ENCODE measurements at places on chromosomes 1 and 21.

- no peak for DNase-seq
Measured at GRCh38 chr1:152347116-152347728, 12.6 kb downstream of the FLG2 start.

DNA sequence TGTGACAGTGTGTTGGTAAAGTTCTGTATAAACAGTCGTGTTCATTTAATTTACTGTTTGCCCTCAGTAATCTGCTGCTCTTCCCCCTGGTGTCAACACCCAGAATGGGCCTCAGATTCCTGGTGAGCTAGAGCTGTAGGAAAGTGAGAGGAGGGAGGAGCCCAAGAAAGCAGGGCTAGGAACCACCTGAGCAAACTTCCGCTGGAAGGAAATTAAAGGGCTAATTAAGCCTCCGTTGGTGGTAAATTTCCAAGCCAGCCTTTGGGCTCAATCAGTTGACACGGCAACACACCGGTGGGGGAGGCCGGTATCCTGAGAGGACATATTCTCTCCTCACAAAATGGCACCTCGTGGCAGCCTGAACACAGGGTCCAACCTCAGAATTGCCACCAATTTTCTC, 32.9 kb downstream of the RAB3B start:
- no peak for DNase-seq

GRCh38 chr1:24450857-24451397, 35.3 kb downstream of the NIPAL3 start:
- no peak for DNase-seq

GRCh38 chr1:152525080-152525641, 10.9 kb downstream of the CRCT1 start:
- no peak for DNase-seq

GRCh38 chr1:213399695-213400094, 348.7 kb downstream of the RPS6KC1 start:
- DNase-seq = no peak

GRCh38 chr1:201756406-201756805, 72.6 kb upstream of the IPO9 start:
- DNase-seq = no peak

DNA sequence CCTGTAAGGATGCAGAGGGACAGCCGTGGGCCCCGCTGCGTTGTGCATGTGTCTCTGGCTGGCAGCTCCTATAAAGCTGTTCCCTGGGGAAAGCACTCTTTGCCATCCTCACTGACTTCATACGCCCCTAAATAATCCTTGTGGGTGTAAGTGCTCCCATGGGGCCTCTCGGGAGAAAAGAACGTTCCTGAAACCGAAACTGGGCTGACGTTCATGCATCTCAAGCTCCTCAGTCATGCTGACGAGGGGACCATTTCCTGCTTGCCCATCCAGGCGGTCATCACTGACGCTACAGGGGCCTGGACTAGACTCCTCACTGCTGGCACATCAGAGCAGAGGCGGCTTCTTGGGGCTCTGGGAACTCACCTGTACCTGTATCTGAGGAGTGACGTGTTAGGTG, 73.1 kb upstream of the USP24 start:
- peak; percentile 34 for DNase-seq

- no peak for DNase-seq
Measured at GRCh38 chr1:24380508-24380907, 33.1 kb downstream of the STPG1 start.

- peak; percentile 29 for DNase-seq
Measured at GRCh38 chr1:226100436-226101391, 38.2 kb downstream of the H3-3A start.

- DNase-seq = no peak
Measured at GRCh38 chr1:30798389-30799232, 41.0 kb upstream of the LAPTM5 start.

- DNase-seq = no peak
Measured at GRCh38 chr21:14959343-14959742, 105.5 kb downstream of the NRIP1 start.

- DNase-seq = peak; percentile 51
Measured at GRCh38 chr1:9728451-9729295, 77.1 kb downstream of the PIK3CD start.

- no peak for DNase-seq
Measured at GRCh38 chr1:91406773-91407389, 2.2 kb upstream of the HFM1 start.

DNA sequence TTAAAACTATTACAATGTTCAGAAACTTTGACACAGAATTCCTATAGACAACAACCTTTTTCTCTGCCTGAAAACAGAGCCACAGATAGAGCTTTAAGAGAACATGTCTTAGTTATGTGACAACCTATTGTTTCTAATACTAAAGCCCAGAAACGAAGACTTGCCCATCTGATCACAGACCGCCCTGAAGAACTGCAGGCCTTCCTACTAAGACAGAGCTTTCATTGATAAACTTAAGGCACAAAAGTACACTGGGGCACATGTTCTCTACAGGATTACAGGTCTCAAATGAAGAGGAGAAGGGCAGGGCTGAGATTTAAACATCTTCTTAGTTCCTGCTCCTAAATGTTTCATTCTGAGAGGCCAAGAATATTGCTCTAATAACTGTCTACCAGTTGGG, 452.7 kb downstream of the KCNT2 start:
- DNase-seq = no peak

- DNase-seq = peak; percentile 64
Measured at GRCh38 chr1:32413507-32414185, 19.4 kb upstream of the BSDC1 start.

DNA sequence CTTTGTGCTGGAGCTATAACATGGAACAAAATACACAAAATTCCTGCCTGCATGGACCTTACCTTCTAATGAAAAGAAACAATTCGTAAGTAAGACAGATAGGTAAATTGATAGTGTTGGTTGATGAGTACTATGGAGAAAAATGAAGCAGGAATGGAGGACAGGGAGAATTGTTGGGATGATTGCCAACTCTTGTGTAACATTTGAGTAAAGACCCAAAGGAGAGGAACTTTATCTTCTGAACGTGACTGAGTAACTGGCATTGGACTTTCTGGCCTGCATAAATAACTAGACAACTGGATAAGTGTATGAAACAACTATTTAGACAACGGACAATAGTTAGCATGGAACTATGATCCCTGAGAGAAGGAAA, 6.8 kb upstream of the EFCAB14 start:
- DNase-seq = no peak

DNA sequence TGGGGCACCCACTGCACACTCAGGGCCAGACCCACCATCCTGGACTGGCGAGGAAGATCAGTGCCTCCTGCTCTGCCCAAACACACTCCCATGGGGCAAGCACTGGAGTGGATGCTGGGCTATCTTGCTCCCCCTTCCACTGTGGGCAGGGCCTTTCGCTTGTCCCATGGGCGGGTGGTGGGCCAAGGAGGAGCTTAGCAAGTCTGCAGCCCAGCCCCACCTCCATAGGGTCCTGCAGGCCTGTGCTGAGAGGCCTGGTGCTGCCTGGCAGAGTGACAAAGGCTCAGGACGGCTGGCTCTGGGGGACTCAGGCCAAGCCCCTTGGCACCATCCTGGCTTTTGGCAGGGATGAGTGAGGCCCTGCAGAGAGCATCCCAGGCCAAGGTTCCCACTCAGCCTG, 89.4 kb downstream of the PTPRU start:
- no peak for DNase-seq

DNA sequence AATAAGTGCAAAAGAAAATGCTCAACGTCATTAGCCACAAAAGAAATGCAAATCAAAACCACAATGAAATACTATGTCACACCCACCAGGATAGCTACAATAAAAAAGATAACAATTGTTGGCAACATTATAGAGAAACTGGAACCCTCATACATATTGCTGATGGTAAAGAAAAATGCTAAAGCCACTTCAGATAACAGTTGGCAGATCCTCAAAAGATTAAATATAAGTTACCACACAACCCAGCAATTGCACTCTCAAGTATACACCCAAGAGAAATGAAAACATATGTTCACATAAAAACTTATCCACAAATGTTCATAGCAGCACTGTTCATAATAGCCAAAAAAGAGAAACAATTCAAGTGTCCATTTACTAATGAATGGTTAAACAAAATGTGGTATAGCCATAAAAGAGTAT, 20.7 kb downstream of the TRIM33 start:
- no peak for DNase-seq

- no peak for DNase-seq
Measured at GRCh38 chr1:168976267-168976666, 130.2 kb upstream of the ATP1B1 start.

DNA sequence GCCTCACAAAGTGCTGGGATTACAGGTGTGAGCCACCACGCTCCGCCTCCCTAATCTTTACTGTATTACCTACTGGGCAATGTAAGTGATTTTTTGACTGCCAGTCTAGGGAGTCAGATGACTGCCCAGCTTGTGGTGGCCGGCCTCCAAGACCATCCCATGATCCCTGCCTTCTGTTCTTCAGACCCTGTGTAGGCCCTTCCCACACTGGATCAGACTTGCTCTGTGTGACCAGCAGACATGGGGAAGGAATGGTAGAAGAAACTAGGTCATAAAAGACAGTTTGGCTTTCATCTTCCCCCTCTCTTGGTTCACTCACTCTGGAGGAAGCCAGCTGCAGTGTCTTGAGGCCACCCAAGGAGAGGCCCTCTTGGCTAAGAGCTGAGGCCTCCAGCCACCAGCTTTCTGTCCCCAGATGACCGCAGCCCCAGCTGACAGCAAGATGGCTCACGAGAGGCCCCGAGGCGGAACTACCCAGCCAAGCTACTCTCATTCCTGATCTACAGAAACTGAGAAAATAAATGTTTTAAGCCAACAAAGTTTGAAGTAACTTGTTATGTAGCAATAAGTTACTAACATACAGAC, 14.5 kb upstream of the CBR3 start:
- no peak for DNase-seq

DNA sequence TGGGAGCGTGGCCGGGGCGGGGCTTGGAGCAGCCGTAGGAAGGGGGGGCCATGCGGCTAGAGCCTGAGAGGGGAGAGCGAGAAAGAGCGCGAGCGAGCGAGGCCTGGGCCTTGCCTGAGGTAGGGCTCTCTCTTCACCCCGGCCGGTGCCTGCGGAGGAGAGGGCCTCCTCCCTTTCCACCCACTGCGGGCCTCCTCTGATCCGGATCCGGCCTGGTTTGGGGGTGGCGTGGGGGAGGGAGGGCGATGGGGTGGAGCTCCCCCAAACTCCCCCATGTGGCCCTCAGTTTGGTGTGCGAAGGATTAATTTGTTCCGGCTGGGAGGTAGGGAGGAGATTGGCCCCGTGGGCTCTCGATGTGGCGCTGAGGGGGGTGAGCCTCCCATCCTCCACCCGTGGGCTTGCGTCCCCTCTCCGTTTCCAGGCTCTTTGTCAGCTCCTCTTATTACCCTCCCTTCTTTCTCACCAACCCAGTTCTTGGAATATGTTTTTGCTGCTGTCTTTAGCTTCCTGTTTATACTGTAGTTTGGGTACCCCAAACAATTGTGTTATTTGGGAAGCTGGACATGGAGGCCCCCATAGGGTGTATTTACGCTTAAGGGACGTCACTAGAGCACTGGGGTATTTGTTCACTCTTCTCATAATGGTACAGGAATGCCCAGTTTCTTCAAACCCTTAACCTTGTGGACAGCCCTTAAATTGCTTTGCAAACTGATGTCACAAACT, 685 bp downstream of the UBAP2L start:
- peak; percentile 78 for DNase-seq

- no peak for DNase-seq
Measured at GRCh38 chr1:151893176-151893924, 16.0 kb downstream of the THEM4 start.

GRCh38 chr1:193927550-193927949, 741.1 kb upstream of the B3GALT2 start:
- no peak for DNase-seq

- DNase-seq = peak; percentile 43
Measured at GRCh38 chr21:34073749-34074282, 438 bp downstream of the MRPS6 start.

DNA sequence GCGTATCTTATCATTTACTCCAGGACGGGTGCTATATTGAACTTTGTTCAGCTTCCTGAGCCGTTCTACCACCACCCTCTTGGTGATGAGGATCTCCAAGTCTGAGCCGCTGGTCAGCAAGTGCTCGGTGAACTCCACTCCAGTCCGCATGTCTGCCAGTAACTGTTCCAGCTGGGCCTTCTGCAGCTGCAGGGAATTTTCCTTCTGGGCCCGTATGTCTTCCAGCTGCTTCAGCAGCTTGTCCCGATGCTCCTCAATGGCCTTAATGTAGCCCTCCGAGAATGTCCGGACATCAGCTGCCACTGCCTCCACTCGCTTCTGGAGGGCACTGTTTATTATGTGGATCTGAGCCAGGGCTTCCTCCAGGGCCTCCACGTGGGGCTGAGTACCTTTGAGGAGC, 3.4 kb downstream of the TRIM45 start:
- no peak for DNase-seq

- DNase-seq = no peak
Measured at GRCh38 chr1:155872527-155872926, 13.2 kb downstream of the SYT11 start.

- no peak for DNase-seq
Measured at GRCh38 chr1:60428127-60428526, 354.6 kb upstream of the C1orf87 start.

DNA sequence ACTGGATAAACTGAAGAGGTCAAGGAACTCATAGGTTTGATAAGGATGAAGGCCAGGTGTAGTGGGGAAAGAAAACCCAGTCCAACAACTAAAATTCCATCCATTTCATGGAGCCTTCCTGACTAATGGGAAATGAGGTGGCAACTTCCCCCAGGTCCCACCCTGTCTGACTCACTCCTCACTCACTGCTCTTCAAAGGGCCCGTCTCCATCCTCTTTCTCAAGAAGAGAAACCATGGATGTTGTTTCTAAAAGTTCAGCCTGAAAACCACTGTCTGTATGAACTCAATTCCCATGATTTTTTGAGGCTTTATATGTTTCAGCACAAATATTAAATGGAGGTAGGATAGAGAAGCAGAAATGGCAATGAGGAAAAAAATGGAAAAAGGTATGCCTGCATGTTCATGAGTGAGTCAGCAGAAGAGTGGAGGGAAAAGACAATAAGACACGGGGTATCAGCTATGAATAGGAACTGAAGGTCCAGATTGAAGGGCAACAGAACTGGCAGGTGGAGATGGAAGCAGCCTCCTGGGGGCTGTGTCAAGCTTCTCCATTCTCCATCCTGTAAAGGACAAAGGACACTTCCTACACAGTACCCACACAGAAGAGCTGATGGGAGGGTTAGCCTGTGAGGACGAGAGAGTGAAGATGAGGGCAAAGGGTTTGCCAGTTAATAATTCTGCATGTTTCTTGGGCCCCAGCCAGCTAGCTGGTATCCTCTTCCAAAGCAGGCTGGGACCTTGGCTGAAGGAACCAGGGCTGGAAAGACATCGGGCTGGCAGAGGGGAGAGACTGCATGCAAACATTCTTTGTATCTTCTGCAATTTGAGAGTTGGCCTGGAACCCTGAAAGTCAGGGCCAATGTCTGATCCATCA, 5.5 kb upstream of the ELOVL1 start:
- no peak for DNase-seq

All from CD4-positive, alpha-beta T cell treated with Interferon gamma for 1 hour (primary cell).